ENCODE measurements at places on chromosomes 2 and 18.
A peak's percentile ranks its signal among the peaks of the same experiment; 100 is the strongest.

DNA sequence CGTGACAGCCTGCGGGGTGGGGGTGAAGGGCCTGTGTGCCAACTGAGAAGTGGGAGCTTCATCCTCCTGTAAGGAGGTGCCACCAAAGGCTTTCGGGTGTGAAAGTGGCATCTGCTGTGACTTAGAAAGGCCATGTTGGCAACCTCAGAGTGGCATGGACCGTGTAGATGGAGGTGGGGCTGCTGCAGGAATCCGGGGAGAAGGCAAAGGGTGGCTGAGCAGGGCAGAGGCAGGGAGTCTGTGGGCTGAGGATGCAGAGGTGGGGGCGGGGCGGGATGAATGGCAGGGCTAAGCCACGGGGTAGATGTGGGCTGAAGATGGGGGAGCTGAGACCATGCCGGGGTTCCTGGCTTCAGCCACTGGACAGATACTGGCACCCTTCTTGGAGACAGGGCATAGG, 28.2 kb downstream of the TOGARAM2 start:
- no peak for DNase-seq

DNA sequence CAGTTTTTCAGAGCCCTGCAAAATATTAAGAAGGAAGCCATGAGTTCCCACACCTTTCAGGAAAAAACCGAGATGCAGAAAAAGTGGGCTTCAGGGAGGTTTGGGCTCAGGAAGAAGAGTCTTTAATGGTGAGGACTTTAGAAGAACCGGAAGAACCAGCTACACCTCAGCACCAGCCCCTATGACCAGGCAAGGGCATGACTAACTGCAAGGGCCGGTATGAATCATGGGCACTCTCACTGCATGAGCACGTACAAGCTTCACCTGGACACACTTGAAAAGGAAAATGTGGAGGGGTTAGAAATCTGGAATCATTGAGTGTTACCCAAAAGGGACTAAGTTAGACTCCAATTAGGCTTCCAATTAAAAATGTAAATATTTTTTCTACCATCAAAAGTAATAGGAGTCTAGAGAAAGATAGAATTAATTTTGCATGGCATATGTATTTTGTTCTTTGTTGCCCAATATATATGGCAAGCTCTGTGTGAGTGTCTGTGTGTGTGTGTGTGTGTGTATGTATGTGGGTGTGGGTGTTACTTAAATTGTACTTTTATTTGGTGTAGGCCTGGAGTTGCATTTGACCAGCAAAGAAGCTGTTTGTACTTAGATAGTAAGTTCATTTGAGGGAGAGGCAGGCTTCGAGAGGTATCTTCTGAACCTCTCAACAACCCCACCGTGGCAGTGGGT, 66.5 kb upstream of the THUMPD2 start:
- no peak for DNase-seq

DNA sequence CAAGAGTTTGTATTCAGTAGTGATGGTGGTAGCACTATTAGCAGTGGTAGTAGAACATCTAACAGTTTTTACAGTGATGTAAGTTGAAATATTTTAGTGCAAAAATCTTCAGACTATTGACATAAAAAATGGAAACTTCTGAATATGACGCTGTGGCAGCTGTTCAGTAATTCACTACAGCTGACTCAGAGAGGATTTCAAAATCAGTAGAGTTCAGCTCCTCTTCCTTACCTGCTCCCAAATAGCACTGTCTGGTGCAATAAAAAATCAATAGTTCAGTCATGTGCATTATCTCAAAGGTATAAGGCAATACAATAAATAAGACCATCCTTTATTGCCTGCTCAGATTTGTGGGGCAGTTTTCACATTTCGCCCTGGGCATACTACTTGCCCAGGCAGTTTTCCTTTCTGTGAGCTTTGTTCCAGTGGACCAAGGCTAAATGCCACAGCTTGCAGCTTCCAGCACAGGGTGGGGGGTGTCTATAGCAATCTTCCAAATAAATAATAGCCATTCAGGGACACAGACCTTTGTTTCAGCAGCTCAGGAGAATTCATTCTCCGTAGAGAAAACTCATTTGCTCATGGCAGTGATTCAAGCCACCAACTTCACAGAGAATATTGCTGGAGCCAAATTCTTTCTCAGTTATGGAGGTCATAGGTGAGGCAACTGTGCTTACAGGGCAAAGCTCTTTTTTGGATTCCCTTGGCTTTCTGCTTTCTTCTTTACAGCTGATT, 33.9 kb upstream of the GORASP2 start:
- DNase-seq = no peak

GRCh38 chr2:20594957-20595356, 55.9 kb downstream of the HS1BP3 start:
- no peak for DNase-seq

GRCh38 chr2:182062329-182062972, 76.8 kb downstream of the PPP1R1C start:
- DNase-seq = no peak

DNA sequence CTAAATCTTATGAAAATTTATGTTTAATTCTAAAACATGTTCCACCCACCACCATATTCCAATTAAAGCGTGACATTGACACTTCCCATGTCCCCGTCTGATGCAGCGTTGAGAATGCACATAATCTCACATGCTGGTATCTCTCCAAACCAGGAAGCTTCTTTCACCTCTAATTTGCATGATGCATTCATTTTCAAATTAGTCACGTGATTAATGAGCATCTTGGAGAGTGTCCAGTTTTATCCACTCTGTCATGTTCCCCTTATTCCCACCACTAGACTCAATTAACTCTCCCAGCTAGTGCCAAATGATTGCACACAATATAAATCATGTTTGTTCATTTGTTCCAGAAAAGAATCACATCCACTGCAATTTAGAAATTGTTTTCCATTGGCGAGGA, 105.8 kb downstream of the RIT2 start:
- peak; percentile 24 for DNase-seq

DNA sequence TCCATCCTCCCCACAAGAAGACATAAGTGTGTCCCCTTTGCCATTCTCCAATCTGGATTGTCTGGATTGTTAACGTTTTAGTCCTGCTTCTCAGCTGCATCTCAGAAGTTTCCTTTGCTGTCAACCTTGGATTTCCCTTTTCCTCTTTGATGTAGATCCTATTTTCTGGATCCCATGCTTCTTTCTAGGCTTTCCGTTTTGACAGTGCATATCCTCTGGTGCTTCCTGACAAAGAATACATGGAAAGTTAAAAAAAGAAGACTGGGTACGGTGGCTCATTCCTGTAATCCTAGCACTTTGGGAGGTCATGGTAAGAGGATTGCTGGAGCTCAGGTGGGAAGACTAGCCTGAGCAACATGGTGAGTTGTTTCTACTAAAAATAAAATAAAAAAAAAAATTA, 26.8 kb downstream of the ABI2 start:
- DNase-seq = no peak

- no peak for DNase-seq
These were observed 121.6 kb downstream of the RBMS1 start for GRCh38 chr2:160372010-160372356.

DNA sequence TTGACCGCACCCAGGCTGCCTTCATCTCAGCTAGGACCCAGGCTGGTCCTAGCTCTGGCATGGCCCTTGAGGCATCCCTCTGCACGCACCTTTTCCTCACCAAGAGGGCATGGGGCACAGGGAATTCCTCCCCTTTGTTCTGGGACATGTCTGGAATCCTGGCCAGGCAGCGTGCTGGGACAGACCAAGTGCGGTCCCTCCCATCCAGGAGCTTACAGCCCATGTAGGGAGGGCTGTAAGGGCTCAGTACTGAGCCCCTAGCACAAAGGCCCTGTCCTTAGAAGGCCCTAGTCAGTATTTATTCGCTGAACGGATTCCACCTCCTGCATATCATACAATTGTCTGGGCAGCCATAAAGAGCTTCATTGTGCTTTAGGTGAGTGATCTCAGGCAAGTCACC, 3.0 kb downstream of the TMEM37 start:
- DNase-seq = no peak

GRCh38 chr2:111673526-111673925, 210.5 kb downstream of the ANAPC1 start:
- no peak for DNase-seq

All from NCI-H1105 treated with DMSO at 0.1 percent for 48 hours (cell line).